ENCODE measurements at places on chromosomes 2 and 18.

GRCh38 chr2:37376421-37377186 lies 32.2 kb downstream of the QPCT start:
- DNase-seq, result peak; percentile 80

- peak; percentile 36 for DNase-seq
These were observed 13.6 kb upstream of the THADA start for GRCh38 chr2:43609290-43609918.

GRCh38 chr18:47427923-47428637 lies 176.6 kb upstream of the SKOR2 start:
- DNase-seq, result no peak

DNA sequence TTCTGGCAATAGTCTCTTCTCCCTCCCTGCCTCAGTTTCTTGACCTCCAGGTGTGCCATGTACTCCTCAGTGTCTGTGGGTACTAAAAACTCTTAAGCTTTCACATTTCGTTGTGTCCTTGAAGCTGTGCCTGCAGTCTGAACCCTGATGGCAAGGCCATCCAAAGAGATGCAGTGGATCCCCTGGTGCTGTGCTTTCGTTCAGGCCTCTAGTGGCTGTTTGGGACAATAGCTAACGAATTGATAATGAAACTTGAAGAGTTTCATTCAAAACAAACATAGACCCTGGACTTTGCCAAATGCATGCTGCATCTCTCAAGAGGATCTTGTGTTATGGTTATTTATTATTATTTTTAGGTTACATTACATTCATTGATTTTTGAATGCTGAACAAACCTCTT lies 523.1 kb upstream of the FSIP2 start:
- peak; percentile 26 for DNase-seq

- peak; percentile 85 for DNase-seq
These were observed at the start of gene WIPF1 for GRCh38 chr2:174597345-174598047. Gene WIPF1 (minus strand): TSS chr2:174597804. CDS start chr2:174585573, 12,231 bp downstream.

GRCh38 chr2:169845016-169845415 lies 17.8 kb downstream of the UBR3 start:
- DNase-seq, result no peak

DNA sequence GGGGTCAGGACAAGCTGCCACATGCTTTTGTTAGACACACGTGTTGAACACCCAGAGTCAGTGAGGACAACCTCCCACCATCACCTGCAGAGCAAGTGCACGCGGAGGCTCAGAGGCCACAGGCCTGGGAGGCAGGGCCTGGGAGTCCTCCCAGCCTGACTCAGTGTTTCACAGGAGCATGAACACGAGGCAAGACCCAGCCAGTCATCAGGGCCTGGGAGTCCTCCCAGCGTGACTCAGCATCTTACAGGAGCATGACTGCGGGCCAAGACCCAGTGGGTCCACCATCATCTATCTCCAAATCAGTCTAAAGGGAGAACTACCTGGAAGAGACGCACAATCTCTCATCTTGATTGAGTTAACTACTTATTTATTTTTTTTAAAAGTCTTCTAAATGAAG lies 112.6 kb upstream of the PXDN start:
- no peak for DNase-seq

GRCh38 chr2:65436169-65436823 lies 3.9 kb upstream of the SPRED2 start:
- peak; percentile 92 for DNase-seq

DNA sequence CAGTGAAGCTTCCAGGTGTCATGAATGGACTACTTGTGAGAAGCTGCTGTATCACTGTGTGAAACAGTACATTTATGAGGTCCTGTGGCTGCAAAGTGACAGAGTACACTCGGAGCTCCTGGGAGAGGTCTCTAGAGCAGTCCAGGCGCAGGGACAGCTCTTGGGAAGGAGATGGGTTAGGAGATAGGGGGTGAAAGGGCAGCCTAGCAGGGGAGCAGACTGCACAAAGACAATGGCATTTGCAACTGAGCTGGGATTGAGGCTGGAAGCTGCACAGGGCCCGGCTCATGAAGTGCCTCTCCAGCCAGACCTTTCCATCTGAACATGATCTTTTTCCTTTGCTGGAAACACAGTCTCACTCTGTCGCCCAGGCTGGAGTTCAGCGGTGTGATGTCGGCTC lies 83.6 kb downstream of the RHOB start:
- no peak for DNase-seq

DNA sequence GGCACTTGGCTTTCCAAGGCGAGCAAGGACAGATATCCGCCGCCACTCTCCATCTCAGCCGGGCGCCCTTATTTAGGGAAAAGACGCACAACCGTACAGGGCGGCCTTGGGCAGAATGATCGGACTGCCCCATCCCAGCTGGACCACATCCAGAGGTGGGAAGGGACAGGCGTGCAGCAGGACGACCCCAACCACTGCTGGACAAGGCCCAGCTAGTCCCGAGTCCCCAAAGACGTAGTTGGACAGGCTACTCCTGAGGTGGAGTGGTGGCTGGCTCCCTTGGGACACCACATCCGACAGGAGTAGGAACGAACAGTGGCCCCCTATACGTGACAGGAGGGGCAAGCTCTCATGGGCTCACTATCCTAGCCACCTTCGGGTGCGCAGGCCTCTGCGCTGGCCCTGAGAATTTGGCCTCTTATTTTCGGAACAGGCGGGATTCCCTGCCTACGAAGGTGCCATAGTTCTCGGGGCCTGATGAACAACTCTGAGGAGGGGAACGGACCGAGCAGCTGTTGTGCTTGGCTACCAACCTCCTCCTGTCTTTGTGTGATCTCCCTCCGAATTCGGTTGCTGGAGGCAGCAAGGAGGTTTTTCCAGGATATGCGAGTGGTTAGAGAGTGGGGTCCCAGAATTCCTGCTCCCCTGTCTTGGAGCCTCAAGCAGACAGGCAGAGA lies 2.3 kb downstream of the FEV start:
- no peak for DNase-seq

DNA sequence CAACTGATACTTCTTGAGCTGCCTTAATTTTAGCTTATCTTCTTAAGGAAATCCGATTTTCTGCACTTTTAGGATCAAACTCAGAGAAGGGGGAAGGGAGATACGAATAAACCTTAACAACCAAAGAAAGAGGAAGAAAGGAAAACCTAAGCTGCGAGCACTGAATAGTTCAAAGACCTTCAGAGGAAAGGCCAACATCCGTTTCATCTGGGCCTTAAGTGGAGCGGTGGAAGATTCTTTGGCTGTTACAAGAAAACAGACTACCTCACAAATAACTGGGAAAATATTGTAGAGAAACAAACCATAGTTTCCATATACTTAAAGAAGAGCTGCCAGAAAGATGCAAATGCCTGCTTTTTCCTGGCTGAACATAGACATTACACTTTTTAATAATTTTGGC lies 43.6 kb downstream of the VIT start:
- no peak for DNase-seq

DNA sequence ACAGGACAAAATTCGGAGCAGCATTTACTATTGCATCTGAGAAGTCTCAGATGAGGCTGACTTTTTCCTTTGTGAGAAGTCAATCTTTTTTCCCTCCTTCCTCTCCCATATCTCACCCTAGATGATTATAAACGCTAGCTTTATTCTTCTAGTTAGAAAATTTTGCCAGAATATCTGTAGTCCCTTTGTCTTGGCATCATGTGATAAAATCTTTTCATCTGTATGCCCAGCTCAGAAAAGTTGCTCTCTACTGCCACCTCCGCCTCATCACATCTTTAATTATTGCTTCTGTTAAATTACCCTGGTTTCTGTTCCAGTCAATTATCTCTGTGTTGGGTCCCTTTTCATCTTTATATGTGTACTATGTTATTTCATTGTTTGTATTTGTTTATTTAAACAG lies 210.8 kb upstream of the SLC35G4 start:
- peak; percentile 22 for DNase-seq

DNA sequence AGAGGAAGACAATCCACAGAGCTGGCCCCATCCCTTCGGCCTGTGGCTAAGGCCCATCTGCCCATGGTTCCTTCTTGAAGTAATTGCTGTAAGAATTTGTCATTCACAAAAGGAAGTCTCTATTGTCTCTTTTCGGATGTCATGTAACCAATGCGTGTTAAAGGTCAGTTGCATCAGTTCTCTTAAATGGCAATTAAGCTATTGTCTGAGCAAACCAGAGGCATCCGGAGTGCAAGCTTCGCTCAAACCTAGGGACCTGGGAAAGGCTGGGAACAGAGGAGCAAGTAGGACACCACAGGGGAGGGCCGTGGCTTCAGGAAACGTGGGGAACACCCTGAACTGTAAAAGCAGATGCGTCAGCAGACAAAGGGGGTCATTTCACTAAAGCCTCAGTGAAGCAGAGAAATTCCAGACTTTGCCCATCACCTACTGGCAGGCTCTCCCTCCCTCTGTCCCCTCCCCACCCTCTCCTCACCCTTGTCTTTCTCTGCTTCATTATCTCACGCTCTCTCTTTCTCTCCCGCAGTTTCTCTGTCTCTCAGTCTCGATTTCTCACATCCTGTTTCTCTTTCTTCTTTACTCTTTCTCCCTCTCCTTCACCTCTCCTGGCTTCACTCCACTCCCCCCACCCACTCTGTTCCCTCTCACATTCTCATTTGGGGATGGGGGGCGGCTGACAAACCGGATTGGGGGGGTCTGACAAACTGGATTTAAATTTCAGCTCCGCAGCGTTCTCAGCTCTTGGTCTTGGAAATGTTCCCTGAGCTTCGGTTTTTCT lies 204.6 kb upstream of the TNP1 start:
- no peak for DNase-seq

DNA sequence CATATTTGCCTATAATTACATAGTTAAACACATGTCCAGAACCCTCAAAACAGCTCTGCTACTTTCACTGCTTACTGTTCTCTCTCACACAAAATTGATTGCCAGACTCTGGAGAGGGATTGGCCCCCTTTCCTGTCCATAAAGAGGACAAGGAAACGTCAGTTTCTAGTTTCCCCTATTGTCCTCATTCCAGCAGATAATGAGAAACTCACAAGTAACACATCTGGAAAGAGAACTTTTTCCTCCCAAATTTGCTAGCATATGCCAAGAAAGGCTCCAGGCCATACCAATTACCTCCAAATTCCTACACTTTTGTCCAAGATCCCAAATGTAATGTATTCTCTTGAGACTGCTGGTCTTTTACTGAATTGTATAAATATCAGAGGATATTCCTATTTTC lies 200.5 kb downstream of the EXOC6B start:
- no peak for DNase-seq

GRCh38 chr2:36561237-36561944 lies 36.6 kb downstream of the FEZ2 start:
- DNase-seq, result peak; percentile 96

- peak; percentile 58 for DNase-seq
These were observed at the start of gene ERICH2 for GRCh38 chr2:170770008-170770605. Gene ERICH2 (plus strand): TSS chr2:170770378. CDS start chr2:170770682, 304 bp downstream.

DNA sequence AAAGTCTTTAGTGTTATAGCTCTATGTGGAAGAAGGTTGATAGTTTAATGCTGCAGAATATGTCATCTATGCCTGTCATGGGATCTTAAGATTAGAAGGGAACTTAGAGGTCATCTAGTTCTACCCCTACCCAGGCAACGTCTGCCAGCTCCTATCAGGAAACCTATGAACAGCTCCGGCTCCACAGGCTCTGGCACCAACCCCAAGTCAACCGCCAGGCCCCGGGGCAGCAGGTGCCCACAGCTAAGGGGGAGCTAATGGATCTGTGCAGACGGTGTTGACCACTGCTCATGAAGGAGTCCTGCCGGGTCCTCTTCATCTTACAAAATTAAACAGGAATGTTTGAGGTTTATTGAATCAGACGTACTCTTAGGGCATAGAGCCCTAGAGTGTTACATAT lies 440.8 kb upstream of the KLHL29 start:
- no peak for DNase-seq

- peak; percentile 68 for DNase-seq
These were observed 78.5 kb downstream of the TANC1 start for GRCh38 chr2:159046966-159047365.

- DNase-seq, result no peak
These were observed 131.4 kb upstream of the SLC1A4 start for GRCh38 chr2:64857581-64858471.

DNA sequence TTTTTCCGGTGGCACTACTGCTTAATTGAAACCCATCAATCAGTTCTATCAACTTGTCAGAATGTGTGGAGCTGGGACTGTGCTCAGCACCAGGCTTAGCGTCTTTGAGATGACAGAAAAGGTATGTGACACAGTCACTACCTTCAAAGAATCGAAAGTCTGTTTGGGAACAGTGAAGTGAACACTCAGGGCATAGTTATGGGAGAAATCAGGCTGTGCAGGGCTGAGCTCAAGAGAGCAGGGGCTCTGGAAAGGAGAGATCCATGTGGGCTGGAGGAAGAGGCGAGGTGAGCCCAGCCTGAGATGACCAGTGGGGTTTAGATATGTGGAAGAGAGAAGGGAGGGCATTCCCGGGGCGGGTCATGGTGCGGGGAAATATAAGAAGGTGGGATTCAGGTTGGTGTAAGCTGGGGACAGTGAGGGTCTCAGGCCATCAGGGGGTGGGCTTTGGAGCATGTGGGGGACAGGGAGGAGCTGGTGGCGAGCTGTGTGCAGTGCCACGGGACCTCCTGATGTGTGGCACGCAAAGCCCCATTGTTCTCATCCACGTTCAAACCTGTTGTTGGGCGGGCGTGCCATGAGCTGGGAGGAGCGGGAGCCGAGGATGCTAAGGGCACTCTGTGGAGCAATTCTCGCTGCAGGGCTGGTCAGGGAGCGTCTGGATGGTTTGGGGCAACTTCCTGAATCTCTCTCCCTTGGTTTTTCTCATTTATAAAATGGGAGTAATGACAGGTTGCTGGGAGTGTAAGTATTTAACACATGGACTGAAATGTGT lies 72.5 kb downstream of the VAPA start:
- no peak for DNase-seq

GRCh38 chr2:42978887-42979415 lies 186.6 kb upstream of the HAAO start:
- no peak for DNase-seq

- no peak for DNase-seq
These were observed 159.5 kb upstream of the EPHA4 start for GRCh38 chr2:221731432-221732145.

- DNase-seq, result no peak
These were observed 856.1 kb upstream of the ID2 start for GRCh38 chr2:7825591-7826312.

DNA sequence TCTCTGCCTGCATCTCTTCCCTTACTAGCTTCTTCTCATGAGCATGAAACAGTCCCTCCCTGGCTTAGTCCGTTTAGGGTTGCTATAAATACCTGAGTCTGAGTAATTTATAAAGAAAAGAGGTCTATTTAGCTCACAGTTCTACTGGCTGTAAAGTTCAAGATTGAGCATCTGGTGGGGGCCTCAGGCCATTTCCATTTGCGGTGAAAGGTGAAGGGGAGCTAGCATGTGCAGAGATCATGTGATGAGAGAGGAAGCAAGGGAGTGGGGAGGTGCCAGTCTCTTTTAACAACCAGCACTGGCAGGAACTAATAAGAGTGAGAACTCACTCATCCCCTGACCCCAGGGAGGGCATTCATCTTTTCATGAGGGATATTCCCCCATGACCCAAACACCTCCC lies 26.8 kb downstream of the RHBDD1 start:
- no peak for DNase-seq

GRCh38 chr2:175027755-175028154 lies 22.6 kb upstream of the CHN1 start:
- no peak for DNase-seq

DNA sequence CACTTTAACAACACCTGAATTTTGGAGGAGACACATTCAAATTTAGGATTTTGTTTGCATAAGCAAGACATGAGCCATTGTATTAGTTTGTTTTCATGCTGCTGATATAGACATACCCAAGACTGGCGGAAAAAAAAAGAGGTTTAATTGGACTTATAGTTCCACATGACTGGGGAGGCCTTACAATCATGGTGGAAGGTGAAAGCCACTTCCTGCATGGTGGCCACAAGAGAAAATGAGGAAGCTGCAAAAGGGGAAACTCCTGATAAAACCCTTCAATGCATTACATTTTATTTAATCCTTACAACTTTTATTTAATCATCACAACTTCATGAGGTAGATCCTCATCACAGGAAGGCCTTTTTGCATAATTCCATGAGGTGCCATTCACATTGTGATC lies 242.0 kb upstream of the STON1 start:
- no peak for DNase-seq
